ENCODE measurements at places on chromosomes 13 and 19.

GRCh38 chr19:41928754-41929535 is 696 bp upstream of the ERFL start:
- no peak for DNase-seq

DNA sequence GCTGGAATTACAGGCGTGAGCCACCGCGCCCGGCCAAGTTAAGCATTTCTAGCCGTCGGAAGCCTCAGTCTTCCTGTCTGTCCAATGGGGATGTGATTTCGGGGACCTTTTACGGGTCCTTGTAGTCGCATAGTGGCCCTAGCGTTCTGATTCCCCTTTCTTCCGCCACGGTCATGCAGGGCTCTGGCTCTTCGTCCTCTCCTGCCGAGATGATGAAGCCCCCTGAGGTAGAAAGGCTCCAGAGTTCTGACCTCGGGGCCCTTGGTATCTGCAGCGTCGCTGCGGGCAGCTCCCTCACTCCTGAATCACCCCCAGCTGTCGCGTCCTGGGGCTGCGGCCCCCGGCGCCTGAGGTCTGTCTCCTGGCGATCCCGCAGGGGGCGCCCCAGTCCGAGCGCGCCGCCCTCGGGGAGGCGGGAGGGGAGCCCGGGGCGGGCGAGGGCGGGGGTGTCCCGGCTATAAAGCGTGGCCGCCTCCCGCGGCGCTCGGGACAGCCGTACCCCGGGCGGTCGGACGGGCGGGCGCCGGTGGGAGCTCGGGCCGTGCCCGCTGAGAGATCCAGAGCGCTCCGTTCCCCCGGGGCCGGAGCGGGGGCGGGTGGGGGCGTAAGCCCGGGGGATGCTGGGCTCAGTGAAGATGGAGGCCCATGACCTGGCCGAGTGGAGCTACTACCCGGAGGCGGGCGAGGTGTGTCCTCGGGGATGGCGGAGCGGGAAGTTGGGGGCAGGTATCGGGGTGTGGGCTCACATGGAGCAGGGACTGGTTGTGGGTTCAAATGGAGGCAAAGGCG is at the start of gene FOXA3:
FOXA3 (plus strand) TSS at position 487 of the 789 bp plus-strand sequence; CDS start at position 618, 131 bp downstream.
- no peak for DNase-seq

DNA sequence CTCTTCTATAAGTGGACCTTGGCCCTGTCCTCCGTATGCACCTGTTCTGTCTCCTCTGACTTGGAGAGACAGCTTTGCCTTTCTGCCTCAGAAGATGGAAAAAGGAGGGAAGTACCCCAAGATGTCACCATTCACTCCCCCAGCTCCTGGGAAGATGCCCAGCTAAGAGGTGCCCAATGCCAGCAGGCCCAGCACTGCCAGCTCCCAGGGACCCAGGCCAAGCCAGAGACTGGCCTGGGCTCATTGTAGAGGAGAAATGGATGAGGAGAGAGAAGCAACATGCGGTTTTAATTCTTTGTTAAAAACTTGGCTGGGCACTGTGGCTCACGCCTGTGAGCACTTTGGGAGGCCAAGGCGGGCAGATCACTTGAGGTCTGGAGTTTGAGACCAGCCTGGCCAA is 111.5 kb upstream of the ZNF507 start:
- DNase-seq: no peak

DNA sequence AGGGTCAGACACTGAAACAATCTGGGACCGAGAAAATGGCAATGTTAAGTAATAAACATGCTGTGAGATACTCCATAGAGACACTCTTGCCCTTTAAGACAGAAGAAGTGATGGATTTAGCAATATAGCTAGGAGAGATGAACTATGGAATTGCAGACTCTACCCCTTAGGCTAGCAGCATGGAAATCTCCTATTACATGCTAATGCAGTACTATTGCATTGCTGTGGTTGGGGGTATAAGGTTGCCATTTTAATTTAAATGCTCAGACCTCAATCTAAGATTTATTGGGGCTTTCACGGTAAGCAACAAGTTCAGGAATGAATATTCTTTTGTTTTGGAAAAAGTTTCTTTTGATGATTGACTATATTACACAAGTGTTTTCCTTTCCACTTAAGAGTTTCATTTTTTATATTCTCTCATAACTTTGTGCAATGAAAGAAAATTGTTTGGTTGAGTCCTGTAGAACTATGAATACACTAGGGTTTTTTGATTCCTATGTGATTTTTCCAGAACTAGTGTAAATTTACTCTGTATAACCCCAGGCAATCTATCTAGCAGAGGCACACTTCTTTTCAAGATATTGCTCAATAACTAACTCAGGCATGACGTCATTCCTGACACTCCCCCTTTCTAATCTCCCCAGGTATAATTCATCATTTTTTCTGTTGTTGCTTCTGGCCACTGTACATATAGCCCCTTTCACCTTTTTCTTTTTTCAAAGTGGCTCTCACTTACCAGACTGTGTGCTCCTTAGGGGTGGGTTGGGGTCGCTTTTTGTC is 394.7 kb upstream of the KLF12 start:
- DNase-seq: no peak

- no peak for DNase-seq
Measured at GRCh38 chr19:11007962-11008532, 47.2 kb downstream of the SMARCA4 start.
